Activated CD4-positive, alpha-beta T cell treated with anti-CD3 and anti-CD28 coated beads, Interleukin-2, amount 50 U/mL, for 24 hours (primary cell): ENCODE measurements at places on chromosomes 16 and 17.

GRCh38 chr16:84359326-84359725 is 9.0 kb upstream of the ATP2C2 start:
- no peak for DNase-seq

GRCh38 chr17:66483906-66484305 is 181.5 kb downstream of the PRKCA start:
- peak; percentile 9 for DNase-seq

GRCh38 chr16:84617041-84617790 is 662 bp downstream of the COTL1 start:
- no peak for DNase-seq

DNA sequence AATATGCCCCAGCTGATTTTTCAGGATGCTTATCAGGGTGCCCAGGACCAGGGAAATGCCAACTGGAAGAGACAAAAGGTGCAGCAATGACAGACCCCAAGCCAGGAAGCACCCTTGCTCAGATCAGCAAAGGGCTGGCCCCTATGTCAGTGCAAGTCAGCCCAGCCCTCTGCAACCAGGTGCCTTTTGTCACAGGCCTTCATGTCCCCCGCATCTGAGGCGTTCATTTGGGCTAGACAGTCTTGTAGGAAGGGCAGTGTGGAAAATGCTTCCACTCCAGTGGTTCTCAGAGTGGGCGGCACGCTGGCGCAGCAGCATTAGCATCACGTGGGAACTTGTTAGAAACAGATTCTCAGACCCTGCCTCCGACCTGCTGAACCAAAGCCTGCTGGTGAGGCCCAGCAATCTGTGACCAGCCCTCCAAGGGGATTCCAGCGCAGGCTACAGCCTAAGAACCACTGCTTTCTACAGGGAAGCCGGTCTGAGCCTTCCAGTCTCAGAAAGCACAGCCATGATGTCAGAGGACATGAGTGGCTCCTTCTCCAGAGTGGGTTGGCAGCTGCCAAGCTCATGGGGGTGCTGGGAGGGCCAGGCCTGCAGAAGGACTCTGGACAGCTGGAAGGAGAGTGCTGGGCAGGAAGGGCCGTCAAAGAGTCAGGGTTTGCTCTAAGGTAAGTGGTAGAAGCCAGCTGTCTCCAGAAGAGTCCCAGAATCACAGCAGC is 13.1 kb downstream of the SLC47A2 start:
- DNase-seq, result no peak

DNA sequence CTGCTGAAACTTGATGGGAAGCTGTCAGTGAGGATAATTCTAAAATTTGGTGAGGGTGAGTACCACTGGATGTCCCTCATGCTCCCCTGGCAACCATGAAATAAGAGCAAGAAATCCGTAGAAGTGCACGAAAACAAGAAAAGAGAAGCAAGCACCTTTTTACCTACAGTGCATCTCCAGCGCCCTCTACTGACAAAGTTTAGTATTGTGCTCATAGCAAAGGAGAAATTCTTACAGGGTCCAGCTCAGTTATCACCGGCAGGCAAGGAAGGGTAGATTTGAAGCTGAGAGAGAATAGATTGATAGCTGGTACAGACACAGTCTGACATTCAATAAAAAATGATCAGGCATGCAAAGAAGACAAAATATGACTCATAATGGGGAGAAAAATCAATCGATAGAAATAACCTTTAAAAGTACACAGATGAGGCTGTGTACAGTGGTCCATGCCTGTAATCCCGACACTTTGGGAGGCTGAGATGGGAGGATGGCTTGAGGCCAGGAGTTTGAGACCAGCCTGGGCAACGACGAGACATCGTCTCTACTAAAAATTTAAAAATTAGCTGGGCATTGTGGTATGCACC is 28.3 kb upstream of the TEX2 start:
- DNase-seq, result no peak
